ENCODE measurements at places on chromosomes 6 and 20.

GRCh38 chr20:53222416-53222815 is 250.3 kb downstream of the TSHZ2 start:
- DNase-seq = no peak

- no peak for DNase-seq
Observed at GRCh38 chr6:112176175-112176574, 78.2 kb downstream of the LAMA4 start.

DNA sequence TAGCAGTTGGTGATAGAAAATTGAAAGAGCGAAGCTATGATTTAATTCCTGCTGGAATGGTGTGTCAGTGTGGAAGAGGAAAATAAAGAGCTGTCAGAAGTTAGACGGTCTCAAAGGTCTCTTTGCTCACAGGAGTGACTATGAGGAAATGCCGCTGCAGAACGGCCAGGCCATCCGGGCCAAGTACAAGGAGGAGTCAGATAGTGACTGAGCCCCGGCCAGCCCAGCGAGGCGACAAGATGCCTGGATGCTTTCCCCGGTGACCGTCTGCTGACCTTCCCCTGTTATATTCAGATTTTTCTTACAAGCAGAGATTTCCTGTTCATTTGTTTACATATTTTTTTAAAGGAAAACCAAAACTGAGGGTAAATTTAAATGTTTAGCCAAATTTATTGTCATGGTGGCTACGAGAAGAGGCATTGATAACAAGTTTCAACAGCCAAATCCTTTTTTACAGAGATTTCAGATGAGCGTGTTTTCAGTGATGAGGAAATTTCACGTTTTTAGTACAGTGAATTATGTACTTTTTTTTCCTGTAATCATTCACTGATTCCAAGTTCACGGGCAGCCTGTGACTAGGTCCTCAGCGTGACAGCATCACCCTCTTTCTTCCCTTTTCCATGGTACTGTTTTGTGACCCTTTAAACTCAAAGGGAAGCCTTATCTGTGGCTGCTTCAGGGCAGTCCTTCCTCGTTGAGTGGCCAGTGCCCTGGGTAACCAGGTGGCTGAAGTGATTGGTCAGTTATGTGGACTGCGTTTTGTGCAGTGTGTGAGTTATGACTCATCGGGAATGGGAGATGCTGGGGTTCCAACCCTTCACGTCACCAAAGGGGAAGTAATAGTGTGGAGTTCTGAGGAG is 12.6 kb downstream of the DYNLT1 start:
- no peak for DNase-seq

DNA sequence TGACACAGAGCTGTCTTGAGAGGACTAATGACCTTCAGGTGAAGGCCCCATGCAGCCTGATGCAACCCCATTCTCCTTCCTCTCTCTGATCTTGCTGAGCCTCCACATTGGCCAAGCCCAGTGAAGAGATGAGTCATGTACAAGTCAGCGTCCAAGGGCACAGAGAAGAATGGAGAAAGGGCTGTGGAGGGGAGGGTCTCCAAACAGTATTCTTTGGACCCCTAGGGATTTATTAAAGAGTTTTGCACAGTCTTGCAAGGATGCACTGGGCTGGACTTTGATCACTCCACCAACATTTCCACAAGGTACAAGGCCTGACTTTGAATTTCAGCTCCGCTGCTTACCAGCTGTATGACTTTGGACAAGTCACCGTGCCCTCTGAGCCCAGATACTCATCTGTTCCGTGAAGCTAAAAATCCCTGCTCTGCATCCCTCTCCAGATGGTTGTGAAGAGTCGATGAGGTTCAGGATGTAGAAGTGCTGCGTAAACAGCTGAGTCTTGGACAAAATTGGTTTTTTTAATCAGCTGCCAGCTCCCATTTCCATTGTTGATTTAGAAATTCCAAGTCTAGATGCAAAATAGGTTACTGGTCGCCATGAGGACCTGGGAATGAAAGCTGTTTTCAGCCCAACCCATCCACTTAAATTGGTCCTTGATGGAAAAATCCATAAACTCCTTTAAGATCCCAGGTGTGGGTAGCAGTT is 14.1 kb upstream of the KCNG1 start:
- DNase-seq = no peak

DNA sequence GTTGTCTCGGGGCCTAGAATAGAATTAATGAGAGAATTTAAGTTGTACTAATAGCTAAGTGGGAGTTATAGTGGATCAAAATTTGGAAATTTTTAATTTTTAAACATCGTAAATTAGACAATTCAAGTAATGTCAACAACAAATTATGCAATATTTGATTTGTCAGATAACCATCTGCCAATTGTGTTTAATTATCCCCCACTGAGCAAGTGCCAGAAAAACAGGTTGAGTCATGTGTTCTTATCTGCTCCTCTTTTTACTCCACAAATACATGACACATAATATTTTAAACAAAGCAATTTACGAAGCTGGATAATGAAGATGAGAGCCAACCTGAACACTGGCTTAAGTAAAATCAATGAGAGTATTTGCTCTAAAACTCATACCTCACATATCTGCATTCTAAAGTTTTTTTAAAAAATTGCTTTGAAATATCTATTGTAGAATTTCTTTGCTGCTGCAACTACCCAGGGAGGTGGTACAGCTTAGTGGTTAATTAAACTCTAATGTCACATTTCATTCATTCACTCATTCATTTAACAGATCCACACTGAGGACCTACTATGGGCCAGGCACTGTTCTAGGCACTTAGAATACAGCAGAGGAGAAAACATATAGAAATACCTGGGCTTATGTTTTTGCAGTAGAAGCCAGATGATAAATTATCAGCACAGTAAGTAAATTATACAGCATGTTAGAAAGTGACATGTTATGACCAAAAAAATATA is 57.1 kb upstream of the MAP7 start:
- DNase-seq = no peak

DNA sequence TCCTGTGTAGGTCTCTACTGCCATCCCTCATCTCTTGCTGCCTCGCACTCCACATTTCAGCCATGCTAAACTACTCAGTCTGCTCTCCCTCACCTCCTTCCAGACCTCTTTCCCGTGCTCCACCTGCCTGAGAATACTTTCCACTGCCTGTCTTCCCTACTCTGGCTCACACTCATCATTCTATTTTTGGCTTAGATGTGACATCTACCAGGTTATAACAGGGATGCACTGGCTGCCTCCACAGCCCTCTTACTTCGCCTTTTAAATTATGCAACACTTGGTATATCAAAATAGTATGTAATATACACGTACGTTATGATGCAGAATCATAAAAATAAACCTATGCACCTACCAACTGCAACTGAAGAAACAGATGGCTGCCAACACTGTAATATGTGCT is 222.8 kb upstream of the DTNBP1 start:
- no peak for DNase-seq

DNA sequence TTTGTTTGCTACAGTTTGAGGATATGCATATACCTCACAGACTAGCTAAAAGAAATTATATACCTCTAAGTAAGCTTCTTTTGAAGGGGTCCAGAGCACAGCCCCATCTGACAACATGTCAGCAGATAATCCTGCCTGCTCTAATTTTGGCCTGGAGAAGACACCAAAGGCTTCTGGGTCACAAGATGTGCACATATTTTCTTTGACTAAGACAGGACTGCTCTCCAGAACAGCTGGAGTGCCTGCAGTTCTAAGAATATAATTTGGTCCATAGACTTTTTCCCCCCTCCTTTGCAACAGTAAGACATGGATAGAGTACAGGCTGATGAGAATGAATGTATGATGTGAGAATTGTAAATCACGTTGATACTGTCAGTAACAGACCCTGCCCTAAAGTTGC is 107.9 kb upstream of the KCNK16 start:
- no peak for DNase-seq

DNA sequence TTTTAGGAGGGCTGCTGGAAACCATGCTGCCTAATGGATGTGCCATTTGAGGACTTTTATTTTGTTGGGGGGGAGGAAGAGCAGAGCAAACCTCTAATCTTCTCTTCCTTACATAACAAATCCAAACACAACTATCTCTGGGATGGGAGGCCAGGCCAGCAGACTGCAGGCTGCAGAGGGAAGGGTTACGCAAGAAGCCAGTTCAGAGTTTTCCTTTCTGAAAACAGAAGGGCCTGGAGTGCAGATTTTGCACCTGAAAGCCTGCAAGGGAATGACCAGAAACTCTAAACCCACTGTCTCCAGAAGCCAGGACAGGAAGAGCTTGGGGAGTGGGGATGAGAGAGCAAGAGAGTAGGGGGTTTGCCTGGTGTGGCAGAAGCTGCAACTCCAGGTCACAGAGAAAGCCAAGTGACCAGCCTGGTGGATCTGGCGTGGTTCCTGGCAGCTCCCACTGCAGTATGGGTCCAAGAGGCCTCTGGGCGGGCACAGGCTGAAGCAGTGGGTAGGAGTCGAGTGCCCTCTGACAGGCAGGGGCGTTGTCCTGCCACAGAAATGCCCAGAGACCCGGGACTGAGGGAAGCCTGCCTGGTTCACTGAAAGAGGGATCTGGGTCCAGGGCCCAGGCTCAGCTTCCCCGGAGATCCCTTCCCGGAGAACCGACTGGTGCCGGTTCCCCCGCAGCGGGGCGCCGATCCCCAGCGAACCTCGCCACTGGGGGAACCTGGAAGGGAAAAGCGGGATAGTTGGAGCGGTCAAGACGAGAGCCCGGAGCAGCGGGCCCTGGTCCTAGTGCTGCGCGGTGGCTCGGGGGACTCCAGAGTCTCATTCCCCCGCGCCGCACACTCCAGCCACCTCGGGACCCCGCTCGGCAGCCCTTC is 6.7 kb downstream of the MAFB start:
- no peak for DNase-seq

DNA sequence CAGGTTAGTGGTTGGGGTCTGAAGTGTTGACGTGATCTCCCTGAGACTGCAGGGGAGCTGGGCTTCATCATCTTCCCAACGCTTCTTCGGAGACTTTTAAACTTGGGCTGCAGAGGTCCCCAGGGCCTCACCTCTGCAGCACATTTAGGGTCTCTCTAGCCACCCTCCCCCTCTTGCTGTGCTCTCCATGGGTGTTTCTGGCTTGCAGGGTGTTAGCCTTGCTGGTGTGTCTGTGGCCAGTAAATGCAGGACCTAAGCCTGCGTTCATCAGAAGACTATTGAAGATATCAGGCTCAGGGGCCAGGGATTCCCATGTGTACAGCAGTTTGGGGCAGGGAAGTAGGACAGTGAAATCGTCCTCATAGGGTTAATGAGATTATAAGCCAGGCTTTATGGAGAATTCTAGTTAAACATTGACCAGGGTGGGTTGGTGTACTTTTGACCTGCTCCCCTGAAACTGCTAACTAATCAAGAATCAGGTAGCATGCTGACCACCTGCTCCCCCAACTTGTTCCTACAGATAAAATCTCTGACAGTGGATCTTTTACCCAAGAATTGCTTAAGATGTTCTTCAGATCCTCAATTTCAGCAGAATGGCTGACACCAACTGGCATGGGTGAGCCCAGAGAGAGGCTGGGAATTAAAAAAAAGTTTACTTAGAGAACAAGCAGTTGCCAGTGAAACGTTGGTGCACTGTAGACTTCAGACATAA is 3.8 kb upstream of the DDO start:
- no peak for DNase-seq

- DNase-seq = no peak
Observed at GRCh38 chr6:29790626-29791025, 37.0 kb upstream of the HLA-G start.

GRCh38 chr20:60482221-60483008 is 524.2 kb downstream of the CDH26 start:
- DNase-seq = no peak

DNA sequence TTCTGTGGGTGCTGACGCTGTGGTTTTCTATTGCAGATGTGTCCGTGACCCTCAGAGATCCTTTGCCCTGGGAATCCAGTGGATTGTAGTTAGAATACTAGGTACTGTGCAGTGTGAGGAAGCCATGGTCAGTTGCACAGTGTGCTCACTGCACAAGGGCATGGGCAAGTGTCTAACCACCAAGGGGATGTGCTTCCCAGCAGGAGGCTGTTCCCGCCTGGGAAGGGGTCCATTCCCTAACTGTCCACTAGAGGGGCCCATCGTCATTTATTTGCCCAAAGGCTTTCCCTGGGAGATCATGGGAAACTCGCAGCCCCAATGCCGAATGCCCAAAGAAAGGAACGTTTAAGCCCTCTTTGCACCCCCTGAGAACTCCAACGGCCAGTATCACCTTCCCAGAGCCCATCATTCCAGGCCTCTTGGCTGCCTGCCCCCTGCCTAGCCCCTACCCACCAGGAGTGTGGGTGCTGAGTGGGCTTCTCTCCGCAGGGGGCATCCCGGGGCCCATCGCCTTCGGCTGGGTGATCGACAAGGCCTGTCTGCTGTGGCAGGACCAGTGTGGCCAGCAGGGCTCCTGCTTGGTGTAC is 26.2 kb downstream of the SLCO4A1 start:
- no peak for DNase-seq

DNA sequence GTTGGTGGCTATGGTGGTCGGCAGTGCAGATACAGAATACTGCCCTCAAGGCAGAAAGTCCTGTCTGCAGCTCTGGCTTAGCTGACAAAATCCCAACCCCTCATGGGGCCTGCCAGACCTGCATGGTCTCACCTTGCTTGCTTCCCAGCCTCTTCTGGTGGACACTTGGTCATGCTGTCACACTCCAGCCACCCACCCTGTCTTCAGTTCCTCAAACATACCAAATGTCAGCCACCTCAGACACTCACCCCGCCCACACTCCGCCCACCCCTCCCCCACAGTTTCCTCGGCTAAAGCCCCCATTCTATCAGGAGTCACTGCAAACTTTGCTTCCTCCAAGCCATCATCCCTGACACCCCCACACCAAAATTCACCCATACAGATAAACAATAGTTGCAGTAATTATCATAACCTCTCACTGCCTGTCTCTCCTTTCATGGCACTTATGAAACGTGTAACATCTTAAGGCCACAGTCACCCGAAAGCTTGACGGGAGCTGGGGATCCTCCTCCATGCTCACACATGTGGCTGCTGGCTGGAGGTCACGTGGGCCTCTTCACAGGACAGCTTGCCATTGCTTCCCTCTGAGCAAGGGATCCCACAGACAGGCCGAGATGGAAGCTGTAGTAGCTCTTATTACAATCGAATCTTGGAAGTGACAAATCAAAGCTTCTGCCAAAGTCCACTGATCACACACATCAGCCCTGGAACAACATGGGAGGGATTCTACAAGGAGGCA is 202.2 kb downstream of the PTPRT start:
- DNase-seq = no peak

- DNase-seq = no peak
Observed at GRCh38 chr6:44772838-44773237, 385.3 kb downstream of the CDC5L start.

DNA sequence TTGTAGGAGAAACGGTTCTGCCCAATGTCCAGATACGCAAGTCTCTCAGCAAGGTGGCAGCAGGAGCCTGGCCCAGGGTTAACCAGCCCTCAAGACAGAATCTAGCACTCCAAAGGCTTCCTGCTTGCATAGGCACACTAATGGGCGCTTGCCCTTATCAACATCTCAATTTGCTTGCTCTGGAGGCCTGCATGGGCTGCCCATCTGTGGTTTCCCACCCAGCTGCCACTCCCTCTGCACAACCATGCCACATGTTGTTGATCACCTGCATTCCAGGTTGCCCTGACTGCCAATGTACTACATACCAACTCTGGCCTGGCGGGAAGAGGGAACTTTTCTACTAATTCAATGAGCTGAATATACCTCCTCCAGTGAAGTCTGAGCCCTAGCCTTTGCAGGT is 74.6 kb downstream of the ATG5 start:
- no peak for DNase-seq

- DNase-seq = no peak
Observed at GRCh38 chr6:31861919-31862343, 690 bp downstream of the NEU1 start.

GRCh38 chr6:118122161-118122725 is 215.2 kb downstream of the SLC35F1 start:
- DNase-seq = no peak

GRCh38 chr20:7463290-7463689 is 477.0 kb downstream of the HAO1 start:
- DNase-seq = no peak

- no peak for DNase-seq
Observed at GRCh38 chr20:37958856-37959520, 56.1 kb downstream of the VSTM2L start.

Measured in activated naive CD4-positive, alpha-beta T cell treated with anti-CD3 and anti-CD28 coated beads, Interleukin-2, amount 50 U/mL, for 72 hours (primary cell).